ENCODE measurements at places on chromosomes 16 and 17.

DNA sequence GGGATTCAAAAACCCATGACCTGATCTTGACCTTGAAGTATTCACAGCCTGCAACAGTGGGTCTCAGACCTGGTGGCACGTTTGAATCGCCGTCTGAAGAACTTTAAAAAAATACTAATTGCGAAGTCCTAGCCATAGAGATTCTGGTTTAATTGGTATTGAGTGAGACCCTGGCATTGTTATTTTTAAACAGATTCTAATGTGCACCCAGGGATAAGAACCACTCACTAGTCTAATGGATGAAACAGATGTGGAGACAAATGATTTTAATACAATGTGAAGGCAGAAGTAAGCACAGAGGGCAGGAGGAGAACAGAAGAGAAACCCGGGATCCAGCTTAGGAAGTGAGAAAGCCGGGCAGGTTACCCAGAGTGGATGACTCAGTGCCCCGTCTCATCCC is 21.2 kb downstream of the TMEM98 start:
- DNase-seq, result no peak

- no peak for DNase-seq
Measured at GRCh38 chr16:58264961-58265479, 29.8 kb downstream of the PRSS54 start.

GRCh38 chr17:79991140-79991923 is 44.3 kb downstream of the TBC1D16 start:
- peak; percentile 76 for DNase-seq

GRCh38 chr16:75462806-75463205 is 1.7 kb downstream of the TMEM170A start:
- DNase-seq, result peak; percentile 51

- no peak for DNase-seq
Measured at GRCh38 chr16:2740476-2740875, 12.0 kb upstream of the SRRM2 start.

GRCh38 chr16:84761448-84762368 is 58.1 kb upstream of the CRISPLD2 start:
- no peak for DNase-seq

DNA sequence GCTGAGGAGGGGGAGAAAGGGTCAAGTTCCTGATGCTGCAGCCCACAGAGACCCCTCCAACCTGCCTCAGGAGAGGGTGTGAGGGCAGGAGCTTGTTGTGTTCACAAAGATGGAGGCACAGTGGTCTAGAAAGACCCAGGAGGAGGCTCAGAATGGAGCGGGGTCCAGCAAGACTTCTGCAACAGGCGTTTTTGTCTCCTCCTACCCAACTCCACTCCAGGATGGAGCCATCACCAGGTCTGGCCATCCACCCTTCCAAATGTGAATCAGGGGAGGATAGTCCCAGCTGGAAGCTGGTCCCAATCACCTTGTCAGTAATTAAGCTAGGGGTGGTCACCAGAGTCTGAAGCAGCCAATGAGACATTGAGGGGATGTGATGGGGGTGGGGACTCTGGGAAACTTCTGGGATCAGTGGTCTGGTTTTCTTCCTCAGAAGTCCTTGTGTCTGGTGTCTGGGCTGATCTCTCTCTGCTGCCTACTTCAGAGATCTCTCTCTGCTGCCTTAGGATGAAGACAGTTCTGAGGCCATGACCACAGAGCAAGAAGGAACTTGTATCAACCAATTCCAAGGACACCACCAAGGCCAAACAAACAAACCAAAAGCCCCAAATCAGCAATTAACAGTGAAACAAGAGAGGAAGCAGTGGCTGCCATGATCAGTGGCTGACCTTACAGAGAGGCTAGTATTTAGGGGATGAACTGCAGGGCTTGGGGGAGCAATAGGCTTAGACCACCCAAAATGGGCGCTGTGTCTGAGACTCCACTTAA is 14.5 kb downstream of the CD300LB start:
- no peak for DNase-seq

GRCh38 chr16:56312028-56312300 is 113.4 kb downstream of the AMFR start:
- no peak for DNase-seq

DNA sequence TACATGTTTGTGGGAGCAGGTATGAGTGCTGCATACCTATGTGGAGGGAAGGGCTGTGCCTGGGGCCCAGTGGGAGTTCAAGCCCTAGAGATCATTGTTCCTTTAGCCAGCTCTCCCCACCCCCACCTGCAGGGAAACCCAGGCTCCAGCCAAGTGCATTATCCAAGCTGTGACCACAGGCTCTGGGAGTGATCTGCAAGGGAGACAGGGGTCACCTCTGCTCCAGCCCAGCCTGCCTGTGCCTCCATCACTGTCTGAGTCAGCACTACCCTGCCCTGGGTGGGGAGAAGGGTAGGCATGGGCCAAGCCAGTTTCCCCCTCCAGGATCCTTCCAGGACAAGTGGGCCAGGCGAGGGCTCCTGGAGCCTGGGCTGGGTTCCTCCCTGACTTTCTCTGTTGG is 32.1 kb upstream of the SBK1 start:
- DNase-seq, result no peak

DNA sequence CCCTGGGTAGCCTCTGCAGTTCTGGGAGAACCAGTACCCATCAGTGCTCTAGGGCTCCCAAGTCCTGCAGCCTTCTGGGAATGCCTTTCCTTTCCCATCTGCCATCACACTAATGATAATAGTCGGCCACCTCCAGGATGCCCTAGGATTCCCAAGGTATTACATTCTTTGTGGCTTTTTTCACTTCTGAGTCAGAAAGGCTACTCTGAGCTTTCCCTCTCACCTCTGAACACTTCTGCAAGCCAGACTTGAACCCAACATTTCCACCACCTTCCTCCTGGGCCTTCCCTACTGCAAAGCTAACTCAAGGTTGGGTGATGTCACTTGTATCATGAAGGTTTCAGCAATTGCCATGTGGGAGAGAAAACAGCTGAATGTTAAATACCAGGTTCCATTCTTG is 49.7 kb upstream of the CCL2 start:
- DNase-seq, result no peak

GRCh38 chr17:77258638-77259037 is 117.9 kb downstream of the SEC14L1 start:
- no peak for DNase-seq

GRCh38 chr16:7405166-7405565 is 72.5 kb downstream of the RBFOX1 start:
- no peak for DNase-seq

- DNase-seq, result no peak
Measured at GRCh38 chr16:84421081-84421937, 53.0 kb downstream of the ATP2C2 start.

GRCh38 chr17:29613856-29614255 is 8.9 kb downstream of the CORO6 start:
- no peak for DNase-seq

- no peak for DNase-seq
Measured at GRCh38 chr17:51869387-51869786, 289.1 kb downstream of the CA10 start.

DNA sequence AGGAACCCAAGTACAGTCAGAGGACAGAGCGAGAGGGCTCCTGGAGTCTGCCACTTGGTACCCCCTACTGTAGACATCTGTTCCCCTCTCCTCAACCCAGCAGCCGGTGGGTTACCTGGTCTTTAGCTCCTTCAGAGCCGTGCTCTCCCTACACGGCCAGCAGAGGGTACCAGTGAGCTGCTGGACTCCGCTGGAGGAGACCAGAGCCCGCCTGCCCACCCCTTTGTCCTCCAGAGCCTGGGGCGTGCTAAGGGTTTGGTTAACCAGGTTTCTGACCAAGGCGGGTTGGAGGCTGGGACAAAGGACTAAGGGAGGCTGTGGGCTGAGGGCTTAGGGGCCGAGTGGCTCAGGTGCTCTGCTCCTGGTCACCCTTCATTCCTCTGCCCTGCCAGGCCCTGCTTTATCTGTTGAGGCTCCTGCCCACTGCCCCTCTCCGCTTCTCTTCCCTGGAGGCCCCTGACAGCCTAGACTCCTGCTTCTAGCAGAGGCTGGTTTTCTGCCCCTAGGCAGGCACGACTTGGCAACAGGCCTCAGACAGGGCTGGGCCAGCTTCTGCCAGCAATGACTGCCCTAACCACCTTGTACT is 2.7 kb upstream of the HSD11B2 start:
- DNase-seq, result peak; percentile 83

DNA sequence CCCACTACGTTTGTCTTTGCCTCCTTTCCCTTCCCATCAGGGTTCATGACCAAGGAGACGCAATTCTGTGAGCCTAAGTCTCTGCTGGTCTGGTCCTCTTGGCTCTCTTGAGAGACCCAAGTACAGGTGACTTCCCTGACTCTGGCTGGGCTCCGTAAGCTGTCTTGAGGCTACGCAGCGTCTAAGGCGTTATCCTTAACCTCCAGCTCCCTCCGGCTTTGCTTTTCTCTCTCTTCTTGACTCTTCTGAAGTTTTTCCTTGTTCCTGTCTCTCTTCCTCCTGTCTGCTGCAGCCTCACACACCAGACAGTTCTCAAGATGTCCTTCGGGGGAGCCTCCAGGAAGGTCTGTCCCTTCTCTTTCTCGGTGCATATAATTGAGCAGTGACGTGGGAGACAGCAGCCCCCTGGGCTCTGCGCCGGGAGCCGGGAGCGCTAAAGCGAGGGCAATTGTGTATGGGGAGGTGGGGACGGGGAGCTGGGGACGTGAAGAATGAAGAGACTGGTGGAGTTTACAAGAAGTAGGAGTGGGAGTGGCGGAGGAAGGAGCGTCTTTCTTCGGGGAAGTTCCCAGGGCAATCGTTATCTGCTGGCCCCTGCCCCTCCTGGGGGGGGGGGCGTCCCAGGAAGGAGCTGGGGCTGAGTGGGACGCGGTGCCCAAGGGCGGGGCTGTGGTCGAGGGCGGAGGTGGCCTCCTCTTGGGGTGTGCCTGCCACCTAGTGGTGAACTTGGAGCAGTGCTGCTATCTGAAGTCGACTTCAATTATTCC is 6.9 kb upstream of the PIRT start:
- DNase-seq, result peak; percentile 86

GRCh38 chr17:2102931-2103809 is 48.3 kb downstream of the HIC1 start:
- no peak for DNase-seq

GRCh38 chr16:24140730-24141129 is 115.4 kb upstream of the CACNG3 start:
- DNase-seq, result no peak

DNA sequence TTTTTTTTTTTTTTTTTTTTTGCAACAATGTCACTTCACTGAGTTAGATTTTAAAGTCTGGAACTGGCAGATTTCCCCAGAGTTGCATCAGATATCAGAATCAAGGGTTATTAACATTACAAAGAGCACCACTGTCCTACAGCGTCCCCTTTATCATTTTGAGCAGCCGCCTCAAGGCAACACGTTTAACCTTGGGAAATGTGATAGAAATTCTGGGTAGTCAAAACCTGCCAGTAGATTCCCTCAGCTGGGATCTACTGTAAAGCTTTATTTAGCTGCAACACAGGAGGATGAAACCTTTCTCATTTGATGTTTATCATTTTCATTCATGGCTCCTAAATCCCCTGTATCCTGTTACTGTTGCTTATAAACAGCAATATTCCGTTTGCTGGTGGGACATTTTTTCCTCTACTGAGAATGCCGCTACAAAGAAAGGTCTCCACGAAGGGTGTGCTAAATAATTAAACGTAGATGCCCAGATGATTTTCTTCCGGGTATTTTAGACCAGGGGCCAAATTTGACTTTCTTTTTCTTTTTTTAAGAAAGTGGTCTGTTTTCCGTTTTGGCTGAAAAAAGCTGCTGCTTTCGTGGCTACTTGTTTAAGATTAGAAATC is 436.1 kb upstream of the GOT2 start:
- DNase-seq, result no peak

GRCh38 chr16:11526655-11527350 is 59.9 kb downstream of the LITAF start:
- no peak for DNase-seq

- DNase-seq, result no peak
Measured at GRCh38 chr16:7680296-7680695, 347.7 kb downstream of the RBFOX1 start.

GRCh38 chr16:50390371-50390771 is 21.6 kb upstream of the BRD7 start:
- DNase-seq, result no peak

DNA sequence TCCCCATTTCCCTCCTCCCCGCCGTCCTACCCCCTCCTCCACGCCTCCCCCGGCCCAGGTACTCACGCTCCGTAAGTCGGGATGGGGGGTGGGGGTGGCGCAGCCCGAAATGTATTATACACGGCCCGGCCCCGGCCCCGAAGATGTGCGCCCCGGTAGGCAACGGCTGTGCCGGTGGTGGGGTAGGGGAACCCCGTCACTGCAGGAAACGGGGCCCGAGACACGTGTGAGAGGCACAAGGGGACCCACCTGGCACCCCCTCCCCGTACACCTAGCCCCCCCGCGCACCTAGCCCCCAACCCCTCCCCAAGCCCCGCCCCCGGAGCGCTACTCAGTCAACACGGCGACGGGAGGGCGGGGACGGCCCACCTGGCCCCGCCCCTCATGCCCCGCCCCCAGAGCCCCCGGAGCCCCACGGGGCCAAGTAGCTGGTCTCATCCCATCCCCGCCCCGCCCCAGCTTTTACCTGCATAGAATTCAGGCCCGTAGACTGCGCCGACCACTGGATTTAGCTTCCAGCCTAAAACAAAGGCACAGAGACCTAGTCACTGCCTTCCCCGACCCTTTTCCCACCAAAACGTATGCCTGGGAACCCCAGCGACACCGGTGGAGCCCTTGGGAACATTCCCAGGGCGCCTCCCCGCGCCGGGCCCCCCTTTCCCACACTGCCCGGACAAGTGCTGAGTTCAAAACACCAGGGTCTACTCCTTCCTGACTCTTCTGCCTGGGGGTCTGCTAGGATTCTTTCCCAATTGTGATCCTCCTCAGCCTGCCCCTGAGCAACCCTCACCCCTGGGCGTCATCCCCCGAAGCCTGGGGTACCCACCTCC is 22.8 kb downstream of the ENGASE start:
- DNase-seq, result no peak

- no peak for DNase-seq
Measured at GRCh38 chr17:41392278-41392677, 5.1 kb downstream of the KRT31 start.

GRCh38 chr16:74991593-74992403 is 6.9 kb upstream of the WDR59 start:
- DNase-seq, result no peak

- peak; percentile 60 for DNase-seq
Measured at GRCh38 chr16:57539072-57539796, 2.9 kb upstream of the CCDC102A start.

- DNase-seq, result no peak
Measured at GRCh38 chr17:43224146-43224705, 4.2 kb downstream of the CCDC200 start.

DNA sequence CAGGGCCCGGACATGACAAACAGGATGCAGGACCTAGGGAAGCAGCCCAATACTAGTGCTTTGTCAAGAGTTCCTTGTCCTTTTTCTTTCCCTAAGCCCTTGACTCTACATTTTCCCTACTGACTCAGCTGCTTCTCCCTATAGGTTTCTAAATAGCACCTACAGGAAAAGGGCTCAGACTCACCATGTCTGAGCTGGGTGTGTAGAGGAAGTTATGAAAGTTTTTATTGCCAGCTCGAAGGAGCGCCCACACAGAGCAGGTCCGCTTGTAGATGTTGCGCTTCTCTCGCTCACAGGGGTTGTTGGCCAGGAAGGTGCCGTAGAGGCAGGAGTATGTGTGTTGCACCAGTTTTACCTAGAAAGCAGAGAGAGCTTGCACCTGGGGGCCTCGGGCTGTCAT is 10.6 kb downstream of the MTMR4 start:
- DNase-seq, result no peak
